ENCODE measurements at places on chromosomes 1 and 21. TPM values are rescaled to one million over a fixed set of nuclear protein-coding genes. Genes with fewer than 3 reads are reported as not detected.

- DNase-seq: no peak
These were observed 39.1 kb upstream of the KIF21B start for GRCh38 chr1:201062511-201063091.

S100A5 gene
- 1.7 TPM for polyA plus RNA-seq

KCNK1 gene
- 6.8 TPM for polyA plus RNA-seq

DNA sequence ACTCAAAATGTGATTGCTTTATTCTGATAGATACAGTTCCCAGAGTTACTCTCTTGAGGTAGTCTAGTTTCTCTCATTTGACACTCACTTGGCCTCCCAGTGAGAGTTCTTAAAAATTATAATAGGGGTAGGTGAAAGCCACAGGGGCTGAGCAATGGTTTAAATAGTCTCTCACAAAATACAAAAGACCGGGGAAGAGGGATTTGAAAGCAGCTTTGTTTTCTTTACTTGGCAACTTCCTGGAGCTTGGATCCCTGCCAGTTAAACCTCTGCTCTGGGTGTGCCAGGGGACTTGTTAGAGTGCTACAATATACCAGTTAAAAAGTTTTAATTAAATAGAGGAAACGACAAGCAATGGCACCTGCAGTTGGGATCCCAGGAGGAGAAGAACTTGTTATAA, 31.7 kb downstream of the OR13G1 start:
- no peak for DNase-seq

DNA sequence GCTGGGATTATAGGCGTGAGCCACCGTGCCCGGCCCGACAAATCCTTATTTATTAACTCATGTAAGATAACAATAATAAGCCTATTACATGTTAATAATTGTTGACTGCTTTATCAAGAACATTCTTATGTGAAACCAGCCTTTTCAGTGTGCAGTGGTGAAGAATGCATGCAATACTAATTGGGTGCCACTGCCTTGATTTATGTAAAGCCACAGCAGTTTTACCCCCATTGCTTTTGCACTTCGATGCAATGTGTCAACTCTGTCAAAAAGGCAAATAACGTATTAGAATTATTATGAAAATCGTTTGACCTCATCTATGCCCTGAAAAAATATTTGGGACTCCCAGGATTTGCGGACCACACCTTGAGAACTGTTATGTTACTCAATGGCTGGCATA, 18.3 kb downstream of the NPR1 start:
- no peak for DNase-seq

GRCh38 chr1:183699616-183700160, 46.6 kb upstream of the APOBEC4 start:
- DNase-seq: no peak

- DNase-seq: no peak
These were observed 70.2 kb downstream of the BACH1 start for GRCh38 chr21:29368906-29369305.

GRCh38 chr1:158053276-158053675, 59.8 kb downstream of the KIRREL1 start:
- DNase-seq: no peak

DNA sequence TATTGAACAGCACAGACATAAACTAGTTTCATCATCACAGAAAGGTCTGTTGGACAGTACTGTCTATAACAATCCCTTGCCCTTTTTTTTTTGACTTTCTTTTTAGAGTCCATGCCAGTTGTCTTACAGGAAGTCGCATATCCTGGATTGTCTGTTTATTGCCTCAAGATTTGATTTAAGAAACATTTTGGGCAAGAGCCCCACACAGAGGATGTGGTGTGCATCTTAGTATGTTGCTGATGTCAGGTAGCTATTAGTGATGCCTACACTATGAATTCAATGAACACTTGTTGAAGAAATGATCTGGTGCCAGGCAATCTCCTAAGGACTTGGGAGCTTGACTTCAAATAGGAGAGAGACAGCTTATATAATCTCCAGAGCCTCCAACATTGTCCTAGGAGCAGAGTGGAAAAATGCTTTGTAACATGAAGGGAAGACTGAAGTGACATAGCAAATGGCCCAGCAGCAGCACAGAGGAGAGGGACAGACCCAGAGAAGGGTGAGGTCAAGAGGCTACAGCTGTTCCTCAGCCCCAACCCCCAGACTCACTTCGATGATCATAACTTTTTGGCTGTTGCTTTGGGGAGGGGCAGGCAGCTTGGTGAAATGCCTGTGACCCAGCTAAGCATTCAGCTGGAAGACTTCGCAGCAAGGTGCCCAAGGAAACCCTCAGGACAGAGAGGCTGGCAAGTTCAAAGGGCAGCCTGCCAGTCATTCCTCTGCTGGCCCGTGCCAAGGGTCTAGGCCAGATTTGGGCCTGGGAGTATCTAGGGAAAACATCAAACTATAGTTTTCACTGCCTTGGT, 7.5 kb upstream of the RAB29 start:
- DNase-seq: no peak

GRCh38 chr21:34984356-34985058, 64.6 kb downstream of the RUNX1 start:
- no peak for DNase-seq

SPTA1 gene
- polyA plus RNA-seq: 1.2 TPM

DNA sequence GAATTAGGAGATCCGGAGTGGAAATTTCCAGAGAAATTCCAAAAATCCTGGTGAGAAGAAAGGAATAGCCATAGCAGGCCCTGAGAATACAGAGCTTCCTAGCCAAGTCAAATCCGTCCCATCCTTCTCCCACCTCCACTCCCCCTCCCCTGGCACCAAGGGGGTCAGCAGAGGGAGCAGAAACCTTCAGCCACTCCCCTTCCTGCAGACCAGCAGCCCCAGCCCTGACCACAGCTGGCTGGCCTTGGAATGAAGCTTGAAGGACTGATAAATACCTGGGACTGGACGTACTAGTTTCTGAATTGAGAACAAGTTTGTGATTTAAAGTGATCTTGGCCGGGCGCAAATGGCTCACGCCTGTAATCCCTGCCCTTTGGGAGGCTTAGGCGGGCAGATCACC, 13.8 kb upstream of the RIPPLY3 start:
- DNase-seq: no peak

- DNase-seq: no peak
These were observed 27.0 kb upstream of the TMEM39B start for GRCh38 chr1:32045772-32046171.

- peak; percentile 72 for DNase-seq
These were observed 154.2 kb downstream of the EIF4G3 start for GRCh38 chr1:21022279-21023040.

ASCL5 gene
- polyA plus RNA-seq: 0.06 TPM

DNA sequence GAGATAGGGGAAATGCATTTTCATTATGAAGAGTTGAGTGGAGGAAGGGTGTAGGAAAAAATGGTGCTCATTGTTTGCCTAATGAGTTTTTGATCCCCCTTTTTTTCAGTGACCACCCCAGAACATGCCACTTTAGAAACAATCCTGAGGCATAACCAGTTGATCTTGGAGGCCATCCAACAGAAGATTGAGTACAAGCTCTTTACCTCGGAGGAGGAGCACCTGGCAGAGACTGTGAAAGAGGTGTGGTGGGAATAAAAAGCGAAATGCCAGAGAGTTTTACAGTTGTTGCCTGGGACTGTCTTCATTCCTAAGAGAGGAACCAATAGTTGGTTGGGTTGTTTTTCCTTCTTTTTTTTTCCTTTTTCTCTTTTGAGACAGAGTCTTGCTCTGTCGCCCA, 54.3 kb upstream of the EPHA8 start:
- no peak for DNase-seq

DNA sequence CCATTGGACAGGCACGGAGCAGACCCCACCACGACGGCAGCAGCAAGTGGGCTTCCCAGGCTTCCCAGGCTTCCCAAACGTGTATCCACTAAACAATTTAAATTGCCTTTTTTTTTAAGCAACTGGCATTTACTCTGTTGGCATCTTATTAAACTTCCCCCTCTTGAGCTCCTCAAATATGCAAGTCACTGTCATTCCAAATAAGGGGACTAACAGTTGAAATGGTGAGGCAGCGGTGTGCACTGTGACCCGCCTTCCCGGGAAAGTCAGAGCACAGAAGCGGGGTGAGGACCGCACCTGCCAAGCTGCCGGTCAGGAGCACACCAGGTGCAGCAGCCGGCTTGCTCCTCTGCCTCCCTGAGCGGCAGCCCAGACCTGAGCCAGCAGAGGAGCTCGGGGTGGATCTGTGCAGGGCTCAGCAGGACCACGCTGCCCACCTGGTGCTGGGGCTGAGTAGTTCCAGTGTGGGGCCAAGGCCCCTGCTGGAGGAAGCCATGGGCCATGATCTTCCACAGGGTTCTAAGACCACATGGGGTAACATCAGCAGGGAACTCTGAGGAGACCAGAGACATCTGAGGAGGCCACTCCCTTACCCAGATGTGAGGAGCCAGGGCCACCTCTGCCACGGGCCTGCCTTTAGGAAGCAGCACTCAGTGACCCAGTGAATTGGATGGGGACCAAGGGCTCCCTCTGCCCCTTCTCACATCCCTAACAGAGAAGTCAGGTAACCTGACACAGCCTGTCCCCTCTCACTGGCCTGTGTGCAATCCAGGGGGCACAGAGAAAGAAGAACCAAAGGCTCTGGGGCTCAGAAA, 245.4 kb downstream of the NPHP4 start:
- no peak for DNase-seq

DNA sequence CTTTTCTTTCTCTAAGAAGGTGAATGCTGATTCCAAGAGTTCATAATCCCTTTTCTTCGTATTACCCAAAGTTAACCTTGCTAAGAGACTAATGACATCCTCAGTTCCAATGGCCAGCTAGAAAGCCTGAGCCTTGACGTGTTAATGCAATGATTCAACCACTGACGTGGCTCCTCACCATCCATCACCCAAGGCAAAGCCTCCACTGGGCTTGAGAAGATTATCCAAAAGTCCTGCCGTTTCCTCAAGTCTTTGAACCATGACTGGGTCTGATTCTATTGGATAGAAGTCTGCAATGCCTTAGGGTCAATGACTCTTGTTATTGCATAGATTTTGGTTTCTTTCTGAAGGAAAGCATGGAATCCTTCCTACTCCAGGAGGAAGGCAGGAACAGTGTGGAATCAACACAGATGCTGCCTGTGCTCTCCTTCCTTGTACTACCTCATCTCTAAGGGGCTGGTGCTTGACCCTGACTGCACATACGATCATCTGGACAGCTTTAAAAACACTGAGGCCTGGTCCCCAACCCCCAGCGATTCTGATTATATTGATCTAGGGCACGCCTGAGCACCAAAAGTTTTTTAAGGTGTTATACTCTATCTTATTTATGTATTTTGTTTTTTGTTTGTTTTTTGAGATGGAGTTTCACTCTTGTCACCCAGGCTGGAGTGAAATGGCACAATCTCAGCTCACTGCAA, 69.3 kb upstream of the ANGPTL1 start:
- DNase-seq: no peak

DNA sequence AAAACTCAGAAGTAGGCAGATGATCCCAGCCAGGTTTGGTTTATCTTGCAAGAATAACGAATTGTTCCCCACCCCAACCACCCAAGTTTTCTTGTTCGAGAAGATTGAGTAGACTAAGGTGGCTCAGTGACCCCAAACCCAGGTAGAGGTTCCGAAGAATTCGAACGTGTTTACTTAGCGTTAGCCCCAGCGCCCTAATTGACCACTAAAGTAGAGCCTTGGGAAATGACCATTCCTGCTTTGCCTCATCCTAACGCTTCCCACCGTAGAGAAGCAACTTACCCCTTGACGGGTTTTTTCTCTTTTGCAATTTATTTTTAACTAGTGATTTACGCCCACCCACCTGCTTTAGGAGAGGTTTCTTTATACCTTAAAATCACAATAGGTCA, 870 bp downstream of the FBXO28 start:
- no peak for DNase-seq

DNA sequence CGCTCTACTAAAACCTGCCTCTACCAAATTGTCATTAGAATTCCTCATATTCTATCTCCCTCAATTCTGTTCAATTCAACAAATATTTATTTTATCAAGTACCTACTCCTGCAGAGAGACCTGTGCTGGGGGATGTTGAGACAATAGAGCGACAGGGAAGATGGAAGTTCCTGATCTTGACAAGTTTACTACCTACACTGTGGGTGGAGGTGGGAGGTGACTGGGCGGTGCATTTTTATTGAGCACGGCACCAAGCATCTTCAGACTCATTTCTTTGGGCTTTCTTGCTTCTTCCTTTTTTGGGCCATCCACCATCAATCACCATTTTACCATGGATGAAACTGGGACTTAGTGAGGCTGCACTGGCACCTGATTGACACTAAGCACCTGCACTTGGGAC, 61.3 kb downstream of the KIRREL1 start:
- no peak for DNase-seq

DNA sequence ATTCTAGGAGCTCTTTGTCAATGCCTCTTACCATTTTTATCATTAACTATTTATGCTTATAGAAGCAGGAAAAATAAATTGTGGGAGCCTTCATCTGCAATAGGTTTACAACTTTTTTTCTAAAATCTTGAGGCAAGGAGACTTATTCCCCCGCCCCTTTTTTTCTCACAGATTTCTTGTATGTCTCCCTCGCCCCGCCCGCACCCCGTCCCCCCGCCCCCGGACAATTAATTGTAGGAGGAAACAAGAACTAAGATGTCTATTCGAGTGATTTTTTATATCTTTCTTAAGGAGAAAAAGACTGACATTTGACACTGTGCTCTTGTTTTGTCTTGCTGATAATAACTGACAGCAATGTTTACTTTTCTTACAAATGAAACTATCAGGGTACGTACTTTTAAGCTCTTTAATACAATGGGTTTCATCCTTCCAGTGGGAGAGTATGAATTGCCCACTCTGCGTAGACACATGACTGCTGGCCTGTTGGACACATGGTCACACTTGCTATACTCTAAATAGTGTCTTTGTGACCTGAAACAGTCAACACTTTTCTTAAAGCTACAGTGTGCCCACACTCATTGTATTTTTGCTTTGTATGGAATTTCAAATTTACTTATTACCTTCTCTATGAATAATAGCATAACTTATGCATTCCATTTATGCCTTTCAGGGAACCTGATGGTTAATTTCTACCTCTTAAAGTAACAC, 1.5 kb upstream of the IVNS1ABP start:
- DNase-seq: no peak

DNA sequence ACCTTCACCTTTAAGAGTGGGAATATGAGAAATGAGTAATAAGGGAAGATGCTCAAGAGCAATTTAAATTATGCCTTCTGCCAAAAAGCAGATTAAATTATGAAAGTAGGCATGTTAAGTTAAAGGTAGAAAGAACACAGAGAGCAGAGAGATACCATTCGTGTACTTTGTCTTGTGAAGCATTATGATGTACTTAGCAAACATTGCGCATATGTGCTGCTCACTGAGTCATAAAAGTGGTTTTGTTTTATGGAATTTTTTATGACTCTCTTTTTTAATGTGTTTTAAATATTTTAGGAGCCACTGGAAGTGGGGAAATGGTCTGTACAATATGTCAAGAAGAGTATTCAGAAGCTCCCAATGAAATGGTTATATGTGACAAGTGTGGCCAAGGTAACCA, 35.3 kb downstream of the MTF2 start:
- no peak for DNase-seq

DNA sequence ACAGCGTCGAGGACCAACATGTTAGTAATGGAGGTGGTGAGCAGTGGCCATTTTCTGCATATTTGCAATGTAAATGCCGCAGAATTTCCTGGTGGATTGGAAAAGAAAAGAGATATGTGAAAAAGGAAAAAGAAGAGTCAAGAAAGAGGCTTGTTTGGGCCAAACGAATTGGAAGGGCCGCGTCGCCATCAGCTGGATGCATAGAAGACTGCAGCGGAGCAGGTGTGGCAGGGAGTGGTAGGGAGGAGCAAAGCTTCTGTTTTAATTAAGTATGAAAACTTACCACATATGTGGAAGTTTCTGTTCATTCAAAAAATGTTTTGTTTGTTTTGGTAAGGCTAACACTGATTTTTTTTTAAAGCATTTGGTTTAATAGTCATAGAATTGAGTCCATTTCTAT, 690.7 kb downstream of the NCAM2 start:
- DNase-seq: no peak

- DNase-seq: no peak
These were observed 1.4 kb downstream of the LDLRAP1 start for GRCh38 chr1:25544819-25545218.
